ENCODE measurements at places on chromosomes 16 and 17.

DNA sequence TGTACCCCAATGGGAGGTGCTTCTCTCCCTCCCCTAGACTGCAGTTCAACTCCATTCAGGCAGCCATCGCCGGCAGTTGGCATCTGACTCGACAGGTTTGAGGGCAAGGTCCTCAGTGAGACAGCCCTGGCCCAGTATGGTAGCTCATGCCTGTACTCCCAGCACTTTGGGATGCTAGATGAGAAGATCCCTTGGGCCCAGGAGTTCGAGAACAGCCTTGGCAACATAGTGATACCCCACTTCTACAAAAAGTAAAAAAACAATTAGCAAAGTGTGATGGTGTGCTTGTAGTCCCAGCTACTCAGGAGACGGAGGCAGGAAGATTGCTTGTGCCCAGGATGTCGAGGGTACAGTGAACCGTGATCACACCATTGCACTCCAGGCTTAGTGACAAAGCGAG lies 12.1 kb downstream of the VPS35L start:
- DNase-seq = no peak

- no peak for DNase-seq
Measured at GRCh38 chr17:10471858-10472257, 2.5 kb upstream of the MYH4 start.

DNA sequence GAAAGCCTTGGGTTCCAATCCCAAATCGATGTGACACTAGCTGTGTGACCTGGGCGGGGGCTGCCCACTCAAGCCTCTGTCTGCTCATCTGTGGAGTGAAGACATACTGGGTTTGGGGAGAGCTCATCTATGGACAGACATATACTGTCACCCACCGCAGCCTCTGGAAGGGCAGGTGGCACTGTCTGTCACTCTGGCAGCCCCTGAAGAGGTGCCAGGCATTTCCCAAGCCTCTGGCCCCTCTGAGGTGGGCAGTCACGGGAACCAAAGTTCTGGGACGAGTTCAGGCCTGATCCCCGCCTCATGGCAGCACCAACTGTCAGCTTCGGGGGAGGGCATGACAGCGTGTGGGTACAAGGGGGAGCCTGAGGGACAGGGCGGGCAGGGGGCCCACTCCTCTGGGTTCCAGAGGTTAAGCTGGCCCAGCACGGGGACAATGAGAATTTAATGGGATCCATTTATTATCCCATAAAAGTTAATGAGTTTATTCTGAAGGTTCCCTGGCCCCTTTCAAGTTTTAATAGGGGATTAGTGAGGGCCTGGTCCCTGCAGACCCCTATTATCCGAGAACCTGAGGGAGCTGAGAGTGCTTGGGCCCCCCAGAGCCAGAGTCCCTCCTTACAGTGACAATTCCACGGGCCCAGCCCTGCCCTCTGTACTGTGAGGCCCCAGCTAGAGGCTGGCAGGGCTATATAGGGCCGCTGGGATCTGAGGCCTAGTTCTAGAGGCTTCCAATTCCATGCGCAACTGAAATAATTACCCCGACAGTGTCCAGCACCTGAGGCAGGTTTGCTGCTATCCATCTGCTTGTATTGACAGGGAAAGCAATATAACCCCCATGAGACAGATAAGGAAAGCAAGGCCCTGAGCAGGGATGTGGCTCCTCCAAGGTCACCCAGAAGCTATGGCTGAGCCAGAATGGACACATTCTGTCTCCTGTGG lies 18.8 kb downstream of the SEZ6 start:
- no peak for DNase-seq

- DNase-seq = no peak
Measured at GRCh38 chr17:31788956-31789355, 70.1 kb downstream of the COPRS start.

DNA sequence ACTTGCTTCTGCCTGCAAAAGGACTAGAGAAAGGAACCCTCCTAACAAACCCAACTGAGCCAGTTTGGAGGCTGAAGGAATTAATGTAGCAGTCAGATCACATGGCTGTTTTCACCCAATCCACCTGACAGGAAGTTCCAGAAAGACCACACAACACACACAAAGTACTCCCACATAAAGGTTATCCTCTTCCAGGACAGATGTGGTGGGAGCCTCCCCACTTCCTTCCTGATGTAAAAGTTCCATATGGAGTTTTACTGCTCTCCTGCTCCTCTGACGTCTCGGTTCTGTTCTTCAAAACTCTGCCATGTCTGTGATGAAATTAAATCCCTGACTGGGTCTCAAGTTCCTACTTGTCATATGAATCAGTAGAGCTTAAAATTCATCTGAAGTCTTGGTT lies 497.0 kb upstream of the HSBP1 start:
- DNase-seq = no peak

DNA sequence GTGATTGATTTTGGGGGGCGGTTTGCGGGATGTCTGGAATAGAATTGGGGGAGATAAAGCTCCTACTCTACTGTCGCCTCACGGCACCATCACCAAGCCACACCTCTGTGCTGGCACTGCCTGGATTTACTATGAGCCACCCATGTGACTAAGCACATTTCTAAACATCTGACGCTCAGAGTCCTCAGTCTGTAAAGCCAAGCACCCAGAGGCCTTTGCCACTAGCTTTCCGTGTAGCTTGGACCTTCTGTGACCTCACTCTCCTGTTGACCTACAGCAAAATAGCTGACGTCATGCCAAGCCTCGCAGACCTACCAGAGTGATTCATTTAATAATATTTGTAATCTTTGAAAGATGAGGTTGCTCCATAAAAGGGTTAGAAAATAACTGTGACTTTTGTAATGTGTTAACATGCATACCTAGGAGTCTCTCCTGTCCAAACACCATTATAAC lies 38.5 kb upstream of the MYOCD start:
- DNase-seq = no peak

DNA sequence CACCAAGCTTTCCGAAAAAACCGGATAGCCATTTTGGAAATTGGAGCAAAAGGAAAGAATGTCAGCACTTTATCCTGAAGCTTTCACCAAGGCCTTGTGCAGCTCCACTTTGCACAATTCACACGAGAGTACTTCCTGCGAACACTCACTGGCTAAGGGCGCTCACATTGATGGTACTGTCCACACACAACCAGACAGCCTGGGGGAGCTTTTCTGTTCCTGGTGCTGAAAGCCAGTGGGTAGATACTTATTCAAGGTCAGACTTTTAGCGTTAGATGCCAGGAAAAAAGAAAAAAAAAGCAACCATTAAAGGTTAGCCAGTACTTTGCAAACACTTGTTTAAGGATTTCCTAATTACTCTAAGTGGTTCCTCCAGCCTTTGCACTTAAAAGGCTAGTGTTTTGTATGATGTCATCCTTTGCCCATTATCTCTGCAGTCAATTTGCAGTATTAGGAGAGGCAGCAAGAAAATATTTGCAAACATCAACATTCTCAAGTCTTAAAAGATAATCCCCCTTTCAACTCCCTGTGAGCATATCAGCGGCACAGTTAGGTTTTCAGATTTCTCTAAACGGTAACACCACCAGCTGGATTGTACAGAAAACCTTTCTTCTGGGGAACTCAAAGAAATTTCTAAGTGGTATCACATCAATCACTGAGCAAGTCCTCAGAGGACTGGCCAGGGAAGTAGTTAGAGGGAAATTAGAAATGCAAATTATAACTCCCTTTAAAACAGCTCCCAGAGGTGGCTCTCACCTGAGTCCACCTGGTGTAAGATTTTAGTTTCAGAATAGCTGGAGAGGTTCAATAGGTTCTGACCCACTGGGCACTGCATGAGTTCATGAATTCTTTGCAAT lies 243.4 kb upstream of the IRX5 start:
- no peak for DNase-seq

GRCh38 chr16:81612351-81613163 lies 166.5 kb upstream of the PLCG2 start:
- DNase-seq = no peak

- no peak for DNase-seq
Measured at GRCh38 chr16:80287674-80288073, 253.1 kb upstream of the DYNLRB2 start.

DNA sequence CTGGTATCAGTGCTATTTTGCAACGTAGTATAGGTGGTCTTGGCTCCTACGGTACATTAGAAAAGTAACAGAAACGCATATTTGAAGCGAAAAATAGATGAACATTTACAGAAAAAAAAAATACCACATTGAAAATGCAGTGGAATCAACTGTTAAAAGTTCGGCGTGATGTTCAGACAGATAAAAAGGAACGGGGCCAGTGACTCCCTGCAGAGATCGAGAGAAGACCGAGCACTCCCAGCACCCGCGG lies 440 bp upstream of the ZNF778 start:
- no peak for DNase-seq

DNA sequence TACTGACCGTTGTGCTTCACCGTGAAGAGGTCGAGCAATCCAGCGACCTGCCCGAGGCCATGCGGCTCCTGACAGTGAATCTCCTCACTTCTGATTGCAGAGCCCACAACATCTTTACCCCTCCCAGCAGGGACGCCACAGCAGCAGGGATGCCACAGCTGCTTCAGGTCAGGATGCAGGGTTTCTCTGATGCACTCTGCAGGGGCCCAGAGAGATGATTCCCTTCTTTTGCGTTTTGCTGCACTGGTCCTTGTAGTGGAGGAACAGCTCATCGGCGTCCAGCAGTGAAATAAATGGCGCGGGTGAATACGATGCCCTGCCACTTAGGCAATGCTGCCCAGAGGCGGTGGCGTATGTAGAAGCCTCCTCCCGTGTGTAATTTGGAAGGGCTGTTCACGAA lies 5.6 kb downstream of the KIAA0513 start:
- DNase-seq = no peak

DNA sequence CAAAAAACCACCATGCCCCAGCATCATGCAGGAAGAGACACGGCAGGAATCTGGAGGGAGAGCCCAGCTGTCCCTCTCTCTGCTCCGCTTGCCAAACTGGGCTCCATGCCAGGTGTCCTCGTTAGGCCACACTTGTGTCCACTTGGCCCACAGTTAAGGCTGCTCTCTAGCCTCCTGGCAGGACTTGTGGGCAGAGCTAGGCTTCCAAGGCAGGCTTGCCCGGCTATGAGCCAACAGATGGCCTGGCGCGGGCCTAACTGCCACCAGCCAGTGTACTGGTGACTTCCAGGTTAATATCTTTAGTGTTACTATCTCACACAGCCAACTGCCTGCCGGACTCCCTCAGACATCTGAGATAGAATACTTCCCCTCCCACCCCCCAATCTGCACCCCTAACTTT lies 10.6 kb downstream of the ATP6V0D1 start:
- no peak for DNase-seq

GRCh38 chr16:66580605-66581209 lies 1.4 kb downstream of the CMTM2 start:
- DNase-seq = no peak

- DNase-seq = no peak
Measured at GRCh38 chr17:20825539-20825938, 217.3 kb downstream of the USP22 start.

DNA sequence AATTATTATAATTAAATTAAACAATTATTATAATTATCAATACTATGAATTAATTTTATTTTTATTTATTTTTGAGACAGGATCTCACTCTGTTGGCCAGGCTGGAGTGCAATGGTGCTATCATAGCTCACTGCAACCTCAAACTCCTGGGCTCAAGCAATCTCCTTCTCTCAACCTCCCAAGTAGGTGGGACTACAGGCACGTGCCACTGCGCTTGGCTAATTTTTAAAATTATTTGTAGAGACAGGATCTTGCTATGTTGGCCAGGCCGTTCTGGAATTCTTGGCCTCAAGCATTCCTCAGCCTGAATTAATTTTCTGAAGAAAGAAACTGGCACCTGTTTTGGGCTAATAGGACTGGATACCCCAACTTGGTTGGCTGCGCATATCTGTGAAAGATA lies 10.3 kb downstream of the GNA13 start:
- no peak for DNase-seq

DNA sequence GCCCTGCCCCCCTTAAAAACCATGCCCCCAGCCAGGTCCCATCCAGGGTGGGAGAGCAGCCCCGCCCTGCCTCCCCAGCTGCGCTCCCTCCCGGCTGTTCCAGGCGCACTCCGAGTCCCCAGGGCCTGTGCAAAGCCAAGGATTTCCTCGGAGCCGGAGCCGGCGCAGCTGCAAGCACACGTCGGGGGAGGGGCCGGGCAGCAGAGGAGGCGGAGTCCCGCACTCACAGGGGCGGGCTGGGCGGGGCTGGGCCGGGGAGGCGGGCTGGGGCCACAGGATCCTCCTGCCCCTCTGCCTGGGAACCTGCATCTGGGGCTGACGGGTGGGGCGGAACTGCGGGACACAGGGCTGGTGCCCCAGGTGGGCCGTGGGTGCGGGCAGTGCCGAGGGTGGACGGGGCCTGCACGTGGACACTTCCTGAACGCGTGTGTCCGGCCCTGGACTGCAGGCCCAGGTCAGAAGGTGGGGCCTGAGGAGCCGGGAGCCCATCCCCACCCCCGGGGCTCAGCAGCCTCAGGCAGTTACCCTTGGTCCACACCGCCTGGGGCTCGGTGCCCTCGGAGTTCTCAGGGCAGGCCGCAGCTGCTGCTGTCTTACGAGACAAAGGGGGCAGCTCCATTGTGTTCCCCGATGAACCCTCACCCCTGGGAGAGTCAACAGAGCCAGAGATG lies 24.0 kb upstream of the SSTR5 start:
- DNase-seq = no peak

- peak; percentile 52 for DNase-seq
Measured at GRCh38 chr17:81412490-81413093, 17.3 kb downstream of the BAHCC1 start.

DNA sequence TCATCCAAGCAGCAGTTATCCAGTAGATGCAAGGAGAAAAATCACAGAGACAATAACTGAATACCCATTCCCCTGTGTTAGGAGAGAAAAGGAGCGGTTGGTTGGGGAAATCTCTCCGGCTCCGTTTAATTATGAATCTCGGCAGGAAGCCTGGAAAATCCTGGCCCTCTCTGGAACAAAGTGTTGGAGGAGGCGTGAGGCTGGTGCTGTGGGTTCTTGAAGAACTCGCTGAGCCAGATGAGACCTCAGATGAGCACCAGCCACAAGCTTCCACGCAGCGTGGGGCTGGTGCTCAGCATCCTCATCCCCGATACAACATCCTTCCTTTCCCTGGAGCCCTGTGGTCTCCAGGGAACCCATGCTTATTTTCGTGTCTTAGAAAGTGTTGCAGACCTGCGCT lies 39.7 kb downstream of the CACNG4 start:
- DNase-seq = no peak

DNA sequence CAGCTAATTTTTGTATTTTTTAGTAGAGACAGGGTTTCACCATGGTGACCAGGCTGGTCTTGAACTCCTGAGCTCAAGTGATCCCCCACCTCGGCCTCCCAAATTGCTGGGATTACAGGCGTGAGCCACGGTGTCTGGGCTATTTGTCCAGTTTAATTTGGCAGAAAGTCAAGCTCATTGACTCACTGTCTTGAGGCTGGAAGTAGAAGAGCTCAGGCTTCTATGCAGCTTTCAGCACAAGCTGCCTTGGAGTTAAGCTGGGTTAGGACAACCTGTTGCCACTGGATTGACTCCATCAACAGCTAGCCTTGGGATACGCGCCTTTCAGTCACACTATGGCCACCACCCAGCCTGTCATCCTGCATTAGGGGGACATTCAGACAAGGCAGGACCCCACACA lies 76.2 kb upstream of the DNAH17 start:
- DNase-seq = no peak

- DNase-seq = no peak
Measured at GRCh38 chr17:32759476-32759875, 117.4 kb downstream of the MYO1D start.

GRCh38 chr17:59361916-59362810 lies 30.7 kb downstream of the YPEL2 start:
- no peak for DNase-seq

GRCh38 chr16:17237350-17237944 lies 233.3 kb downstream of the XYLT1 start:
- no peak for DNase-seq

GRCh38 chr17:41892021-41892376 lies 26.8 kb downstream of the ACLY start:
- no peak for DNase-seq

GRCh38 chr16:3358871-3359270 lies 3.2 kb downstream of the OR2C1 start:
- no peak for DNase-seq
